ENCODE measurements at places on chromosomes 7 and 10.

DNA sequence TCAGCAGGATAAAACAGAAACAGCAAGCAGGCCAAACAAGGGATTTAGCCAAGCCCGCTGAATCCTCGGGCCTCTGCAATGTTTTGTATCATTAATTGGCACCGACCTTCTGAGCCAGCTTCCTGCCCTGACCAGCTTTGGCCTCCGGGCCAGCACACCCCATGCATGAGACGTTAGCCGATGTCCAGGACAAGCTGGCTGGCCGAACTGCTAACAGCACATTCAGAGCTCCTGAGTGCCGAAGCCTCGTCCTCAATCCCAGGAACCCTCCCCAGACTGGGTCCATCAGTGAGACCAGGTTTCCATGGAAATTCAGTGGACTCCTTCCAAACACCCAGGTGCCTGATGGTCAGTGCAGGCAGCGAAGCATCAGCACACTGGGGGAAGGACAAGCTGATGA, 134.3 kb upstream of the PFKP start:
- DNase-seq = no peak

- DNase-seq = no peak
Observed at GRCh38 chr7:130410868-130411541, 29.8 kb downstream of the CEP41 start.

GRCh38 chr7:71131256-71132126, 453 bp upstream of the GALNT17 start:
- DNase-seq = peak; percentile 64

DNA sequence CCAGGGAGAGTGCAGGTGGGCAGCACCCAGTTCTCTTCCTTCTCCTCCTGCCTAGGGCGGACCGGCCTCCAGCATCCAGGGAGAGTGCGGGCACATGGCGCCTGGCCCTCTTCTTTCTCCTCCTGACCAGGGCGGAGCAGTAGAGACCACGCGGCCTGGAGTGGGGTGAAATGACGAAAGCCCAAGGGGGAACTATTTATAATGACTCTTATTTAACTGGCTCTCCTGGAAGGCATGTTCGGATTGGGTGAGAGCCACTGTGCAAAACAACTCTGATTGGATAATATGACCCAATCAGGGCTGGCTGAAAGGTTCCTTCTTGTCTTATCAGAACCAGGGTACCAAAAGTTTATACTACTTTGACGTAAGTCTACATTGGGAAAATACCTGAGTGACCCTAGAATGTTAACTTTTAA, 63.1 kb downstream of the ZNF37A start:
- no peak for DNase-seq

- no peak for DNase-seq
Observed at GRCh38 chr10:36621346-36621745, 504.1 kb upstream of the ANKRD30A start.

- no peak for DNase-seq
Observed at GRCh38 chr10:50508315-50509051, 115.3 kb downstream of the SGMS1 start.

DNA sequence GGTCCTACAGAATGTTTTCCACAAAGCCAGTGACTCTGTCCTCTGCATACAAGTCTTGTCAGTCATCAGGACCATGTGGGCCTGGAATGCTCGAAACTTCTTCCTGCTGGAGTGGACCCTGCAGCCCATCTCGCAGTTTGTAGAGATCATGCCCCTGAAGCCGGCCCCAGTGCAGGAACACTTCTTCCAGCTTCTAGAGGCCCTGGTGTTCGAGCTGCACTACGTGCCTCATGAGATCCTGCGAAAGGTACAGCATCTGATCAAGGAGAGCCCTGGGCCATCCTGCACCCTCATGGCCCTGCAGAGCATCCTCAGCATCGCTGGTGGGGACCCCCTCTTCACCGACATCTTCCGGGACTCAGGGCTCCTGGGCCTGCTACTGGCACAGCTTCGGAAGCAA, 46.5 kb downstream of the WDFY4 start:
- DNase-seq = no peak

DNA sequence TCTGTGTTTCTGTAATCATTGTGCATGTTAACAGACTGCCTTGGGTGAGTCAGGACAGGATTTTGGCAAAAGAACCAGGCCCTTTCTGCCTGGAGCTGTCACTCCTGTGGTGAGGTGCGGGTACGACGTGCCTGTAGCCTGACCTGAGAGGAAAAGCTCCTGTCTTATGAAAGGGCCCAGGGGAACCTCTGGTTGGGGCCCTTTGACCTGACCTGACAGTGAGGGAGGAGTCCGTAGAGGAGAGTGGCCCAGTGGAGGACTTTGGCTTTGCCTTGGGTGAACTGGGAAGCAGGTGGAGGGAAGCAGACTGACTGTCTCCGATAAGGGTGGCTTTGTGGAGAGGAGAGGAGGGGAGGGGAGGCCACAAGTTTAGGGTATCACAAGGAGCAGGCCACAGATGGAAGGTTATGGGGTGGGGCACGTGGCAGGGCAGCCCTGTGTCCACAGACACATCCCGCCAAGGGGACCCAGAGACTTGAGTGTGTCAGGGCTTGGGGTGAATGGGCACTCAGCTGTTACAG, 6.9 kb downstream of the PFKP start:
- DNase-seq = no peak

- no peak for DNase-seq
Observed at GRCh38 chr10:3791974-3792633, 7.1 kb upstream of the KLF6 start.

- no peak for DNase-seq
Observed at GRCh38 chr7:36567699-36568451, 156.4 kb downstream of the AOAH start.
